CMK (cell line): ENCODE measurements at places on chromosomes 16 and 17.

DNA sequence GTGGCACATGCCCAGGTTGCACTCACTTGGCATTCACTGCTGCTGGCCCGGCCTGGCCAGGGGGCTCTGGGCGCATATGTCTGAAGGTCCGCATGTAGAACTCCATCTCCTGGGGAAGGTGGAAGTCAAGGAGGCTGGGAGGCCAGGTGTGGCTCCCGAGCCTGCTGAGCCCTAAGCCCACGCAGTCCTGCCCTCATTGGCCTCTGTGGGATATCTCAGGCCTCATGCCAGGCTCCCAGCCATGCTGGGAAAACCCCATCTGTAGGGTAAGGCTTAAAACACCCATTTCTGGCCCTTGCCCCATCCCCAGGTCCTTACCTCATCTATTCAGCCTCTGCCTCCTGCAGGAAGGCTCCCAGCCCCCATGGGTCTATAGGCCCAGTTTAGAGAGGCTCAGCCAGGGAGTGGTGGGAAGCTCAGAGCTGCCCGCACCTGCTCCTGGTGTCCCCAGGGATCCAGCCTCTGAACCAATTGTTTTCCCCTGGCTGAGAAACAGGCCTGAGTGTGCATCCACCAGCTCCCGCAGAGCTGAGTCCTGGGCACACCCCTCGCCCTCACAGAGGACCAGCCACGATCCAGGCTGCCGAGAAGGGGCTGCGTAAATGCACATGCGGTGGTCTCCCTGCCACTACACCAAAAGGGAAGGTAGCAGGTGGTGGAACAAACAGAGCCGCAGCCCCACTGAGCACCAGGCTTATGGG, 2.3 kb upstream of the TPPP3 start:
- DNase-seq: no peak

GRCh38 chr16:86665319-86665675, 86.9 kb downstream of the FOXL1 start:
- no peak for DNase-seq

DNA sequence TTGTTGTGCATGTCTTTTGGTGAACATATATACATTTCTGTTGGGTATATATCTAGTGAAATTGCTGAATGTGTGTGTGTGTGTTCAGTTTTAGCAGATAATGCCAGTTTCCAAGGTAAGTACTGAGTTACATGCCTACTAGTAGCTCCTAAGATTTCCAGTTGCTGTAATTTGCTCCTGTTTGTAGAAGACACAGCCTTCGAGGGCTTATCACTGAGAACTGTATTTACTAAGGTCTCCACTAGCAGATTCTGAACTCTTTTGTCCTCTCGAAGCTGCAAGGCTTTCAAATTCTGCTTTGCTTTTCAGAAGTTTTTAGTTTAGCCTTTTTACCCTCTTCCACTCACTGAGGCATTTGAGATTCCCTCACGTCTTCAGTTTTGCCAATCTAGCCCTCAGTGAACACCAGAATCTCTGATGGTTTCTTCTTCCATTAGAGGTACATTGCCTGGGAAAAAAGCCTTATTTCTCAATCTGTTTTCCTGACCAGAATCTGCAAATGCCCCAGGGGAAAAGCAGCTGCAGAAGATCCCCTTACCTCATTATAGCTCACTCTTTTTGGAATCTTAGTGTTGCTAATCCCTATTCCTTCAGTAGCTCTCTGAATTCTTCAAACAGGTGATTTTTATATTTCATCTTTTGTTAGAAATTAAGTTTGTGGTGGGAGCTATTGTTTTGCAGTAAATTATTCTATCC, 52.9 kb downstream of the NF1 start:
- no peak for DNase-seq

GRCh38 chr16:4351880-4352279, 759 bp upstream of the PAM16 start:
- DNase-seq: no peak

DNA sequence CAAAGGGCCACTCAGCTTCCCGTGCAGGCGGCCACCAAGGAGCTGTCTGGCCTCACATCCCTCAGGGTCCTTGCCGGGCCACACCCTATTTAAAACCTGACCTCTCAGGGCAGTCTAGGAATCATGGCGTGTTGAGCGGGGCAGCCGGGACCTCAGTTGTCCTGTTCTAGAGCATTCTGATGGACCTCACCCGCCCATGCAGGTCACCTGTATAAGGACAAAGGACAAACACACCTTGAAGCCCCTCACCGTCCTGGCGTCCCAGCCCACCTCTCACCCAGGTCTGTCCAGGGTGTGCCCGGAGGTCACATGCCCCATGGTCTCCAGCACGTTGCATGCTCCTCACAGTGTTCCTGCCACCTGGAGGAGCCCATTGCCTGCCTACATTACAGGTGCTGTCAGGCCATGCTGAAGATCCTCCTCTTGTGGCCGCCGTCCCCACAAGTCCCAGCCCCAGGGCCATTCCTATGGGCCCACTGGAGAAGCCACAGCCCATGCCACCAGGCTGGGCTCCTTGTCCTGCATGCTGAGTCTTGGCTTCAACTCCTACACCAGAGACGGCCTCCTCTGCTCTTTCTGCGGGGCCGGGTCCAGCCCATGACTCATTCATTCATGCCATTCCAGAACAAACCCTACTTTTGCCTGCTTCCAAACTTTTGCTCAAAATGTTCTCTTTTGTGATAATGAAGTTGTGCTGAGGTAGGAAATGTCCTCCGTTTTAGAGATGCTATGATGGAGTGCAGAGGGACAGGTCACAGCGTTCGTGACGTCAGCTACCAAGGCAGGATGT, 46.3 kb downstream of the PEMT start:
- no peak for DNase-seq

- DNase-seq: no peak
These were observed 105.9 kb downstream of the ZFHX3 start for GRCh38 chr16:72942021-72942420.

GRCh38 chr17:80813318-80813717, 178.3 kb upstream of the CHMP6 start:
- no peak for DNase-seq

GRCh38 chr17:64081802-64082799, 47.8 kb downstream of the ERN1 start:
- peak; percentile 67 for DNase-seq

DNA sequence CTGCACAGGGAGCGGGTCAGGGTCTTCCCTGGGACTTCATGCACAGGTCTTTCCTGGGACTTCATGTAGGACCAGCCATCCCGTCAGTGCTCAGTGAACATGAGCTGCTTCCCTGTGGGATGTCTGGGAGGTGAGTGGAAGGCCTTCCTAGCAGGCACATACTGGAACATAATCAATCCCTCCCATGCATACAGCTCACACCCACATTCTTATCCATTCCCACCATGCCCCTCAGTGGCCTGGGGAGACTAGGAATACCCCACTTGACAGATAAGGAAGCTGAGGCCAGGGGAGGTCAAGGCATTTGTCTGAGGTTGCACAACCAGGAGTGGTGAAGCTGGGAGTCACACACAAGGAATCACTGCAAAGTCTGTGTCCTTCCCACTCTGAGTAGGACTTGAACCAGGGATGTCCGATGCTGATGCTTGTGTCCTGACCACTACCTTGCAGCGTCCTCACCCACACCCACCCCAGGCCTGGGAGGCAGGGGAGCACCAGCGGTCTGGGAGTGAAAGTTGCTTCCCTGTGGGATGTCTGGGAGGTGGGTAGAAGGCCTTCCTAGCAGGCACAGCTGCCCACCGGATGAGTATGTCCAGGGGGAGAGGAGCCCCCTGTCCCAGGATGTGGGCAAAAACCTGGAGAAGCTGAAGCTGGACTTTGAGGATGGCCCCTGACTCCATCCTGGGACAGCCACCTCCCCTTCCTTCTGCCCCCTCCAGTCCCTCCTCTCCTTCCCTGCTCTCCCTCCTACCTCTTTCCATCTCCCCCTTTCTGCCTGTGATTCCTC, 1.0 kb upstream of the NLRC5 start:
- DNase-seq: no peak

- DNase-seq: no peak
These were observed 389.2 kb upstream of the SALL1 start for GRCh38 chr16:51540259-51540658.

DNA sequence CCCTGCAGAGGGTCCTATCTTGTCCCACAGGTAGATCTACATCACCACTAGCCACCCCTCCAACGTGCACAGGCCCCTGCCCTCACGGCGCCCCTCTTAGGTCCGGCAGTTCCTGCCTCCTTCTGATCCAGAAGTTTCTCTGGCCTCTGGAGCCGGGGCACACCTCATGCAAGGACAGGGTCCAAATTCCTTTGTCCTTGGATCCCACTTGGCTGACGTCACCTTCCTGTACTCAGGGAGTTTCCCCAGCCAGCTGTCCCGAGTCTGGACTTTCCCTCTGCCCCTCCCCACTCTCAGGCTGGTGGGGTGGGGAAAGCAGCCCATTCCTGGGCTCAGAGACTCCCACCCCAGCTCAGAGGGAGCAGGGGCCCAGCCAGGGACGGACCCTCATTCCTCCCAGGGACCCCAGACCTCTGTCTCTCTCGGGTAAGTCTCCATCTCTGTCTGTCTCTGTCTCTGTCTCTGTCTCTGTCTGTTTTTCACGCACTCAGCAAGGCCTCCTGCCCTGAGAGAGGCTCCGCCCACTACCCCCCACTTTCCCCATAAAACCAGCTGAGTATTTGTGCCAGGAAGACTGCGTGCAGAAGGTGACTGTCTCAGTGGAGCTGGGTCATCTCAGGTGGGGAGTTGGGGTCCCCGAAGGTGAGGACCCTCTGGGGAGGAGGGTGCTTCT, at the start of gene IL32:
TSS of gene IL32 (plus strand) at position 572 of the 673 bp plus-strand sequence. CDS start 172 bp downstream, outside the sequence.
- no peak for DNase-seq

DNA sequence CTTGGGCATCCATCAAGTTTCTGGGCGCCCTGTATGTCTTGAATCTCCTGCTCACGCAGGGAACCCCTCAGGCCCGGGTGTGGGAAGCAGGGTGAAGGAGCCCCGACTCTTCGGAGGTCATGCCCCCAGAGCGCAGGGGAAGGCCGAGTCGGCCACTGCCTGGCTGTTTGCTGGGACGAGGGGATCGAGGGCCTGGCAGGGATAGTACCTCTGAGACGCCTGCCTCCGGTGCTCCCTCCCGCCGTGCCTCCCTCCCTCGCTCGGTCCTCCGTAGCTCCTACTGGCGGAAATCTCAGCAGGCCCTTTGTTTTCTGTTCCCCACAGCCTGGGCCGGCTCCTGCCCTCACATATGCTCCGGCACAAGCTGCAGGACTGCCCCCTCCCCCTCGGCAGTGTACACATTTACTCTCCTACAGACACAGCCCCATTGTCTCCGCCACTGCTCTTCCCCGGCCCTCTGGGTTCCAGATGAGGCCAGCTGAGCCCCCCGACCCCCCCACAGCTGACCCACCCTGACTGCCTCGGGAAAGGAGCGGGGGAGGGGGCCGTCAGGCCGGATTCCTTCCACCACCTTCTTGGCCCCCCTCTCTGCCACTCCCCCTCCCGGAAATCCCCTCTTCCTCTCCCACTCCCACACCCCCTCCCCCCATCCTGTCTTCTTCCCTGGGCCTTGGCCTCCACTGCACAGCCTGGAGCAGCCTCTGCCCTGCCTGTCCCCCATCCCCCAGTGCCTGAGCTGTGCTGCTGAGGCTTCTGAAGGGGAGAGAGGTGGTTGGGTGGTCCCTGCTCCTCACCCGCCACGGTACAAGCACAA, 1.4 kb downstream of the TRAF4 start:
- DNase-seq: no peak

- no peak for DNase-seq
These were observed 27.6 kb downstream of the FCSK start for GRCh38 chr16:70481929-70482536.

- no peak for DNase-seq
These were observed 197.7 kb downstream of the WWOX start for GRCh38 chr16:78297066-78297666.

DNA sequence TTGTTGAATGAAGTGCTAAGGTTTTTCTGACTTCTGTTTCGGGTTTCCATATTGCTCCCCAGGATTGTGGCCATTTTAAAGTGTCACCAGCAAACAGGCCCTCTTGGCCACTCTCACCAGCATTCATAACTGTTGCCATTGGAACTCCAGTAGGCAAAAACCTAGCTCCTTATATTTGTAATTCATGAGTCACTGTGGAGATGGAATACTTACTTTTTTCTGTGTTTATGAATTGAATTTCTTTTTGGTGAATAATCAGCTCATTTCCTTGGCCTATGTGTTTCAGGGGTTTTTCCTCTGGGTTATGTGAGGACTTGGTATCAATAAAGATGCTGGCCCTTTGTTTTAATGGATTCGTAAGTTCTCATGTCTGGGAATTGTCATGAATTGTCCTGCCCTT, 255.1 kb downstream of the SNX29 start:
- no peak for DNase-seq

DNA sequence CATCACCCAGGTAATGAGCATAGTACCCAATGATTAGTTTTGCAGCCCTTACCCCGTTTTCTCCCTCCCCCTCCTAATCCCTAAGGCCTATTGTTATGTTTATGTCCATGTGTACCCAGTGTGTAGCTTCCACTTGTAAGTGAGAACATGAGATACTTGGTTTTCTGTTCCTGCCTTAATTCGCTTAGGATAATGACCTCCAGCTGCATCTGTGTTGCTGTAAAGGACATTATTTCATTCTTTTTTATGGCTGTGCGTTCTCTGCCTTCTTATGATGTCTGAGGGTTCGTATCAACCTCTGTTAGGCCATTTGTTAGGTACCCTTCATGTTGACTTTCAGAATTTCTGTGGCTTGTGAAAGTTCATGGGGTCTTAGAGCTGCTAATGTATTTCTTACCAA, 31.0 kb downstream of the CTCF start:
- DNase-seq: no peak

DNA sequence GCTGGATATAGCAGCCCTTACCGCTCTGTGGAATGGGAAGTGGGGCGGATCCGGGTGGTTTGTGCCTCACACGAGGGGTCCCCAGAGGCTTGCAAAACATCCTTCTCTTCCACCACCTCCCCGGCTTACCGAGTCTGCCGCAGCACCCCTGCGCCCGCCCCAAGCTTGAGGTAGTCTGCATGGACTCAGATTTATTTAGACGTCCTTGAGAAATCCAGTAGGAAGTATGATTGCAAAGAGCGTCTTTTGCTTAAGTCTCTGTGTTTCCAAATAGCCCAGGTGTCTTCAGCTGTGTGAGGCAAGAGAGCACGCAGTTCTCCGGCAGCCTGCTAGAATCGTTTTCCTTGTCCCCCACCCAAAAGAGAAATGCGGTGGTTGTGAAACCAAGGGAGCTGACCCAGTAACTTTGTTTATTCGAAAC, 2.4 kb downstream of the KIAA0513 start:
- DNase-seq: no peak

- DNase-seq: no peak
These were observed 40.0 kb downstream of the LGALS9 start for GRCh38 chr17:27670791-27671590.

GRCh38 chr17:28956112-28956511, 4.8 kb upstream of the PHF12 start:
- DNase-seq: no peak

GRCh38 chr17:15516150-15516549, 47.1 kb downstream of the TVP23C start:
- DNase-seq: no peak

- no peak for DNase-seq
These were observed 206.1 kb downstream of the KCNJ2 start for GRCh38 chr17:70375406-70375805.

- DNase-seq: no peak
These were observed 76.0 kb downstream of the BANP start for GRCh38 chr16:88026964-88027938.

GRCh38 chr17:68578236-68578635, 22.9 kb downstream of the FAM20A start:
- no peak for DNase-seq
